ENCODE measurements at places on chromosomes 1 and 21. TPM values are rescaled to one million over a fixed set of nuclear protein-coding genes. Genes with fewer than 3 reads are reported as not detected.

GRCh38 chr1:70754701-70755100 is 292.9 kb downstream of the PTGER3 start:
- H3K27me3 ChIP-seq, result no peaks in the 10 kb centered on the region
- H3K36me3 ChIP-seq, result no peaks in the 10 kb centered on the region
- H3K27ac ChIP-seq, result no peak overlapping the region
- H3K4me1 ChIP-seq, result no peaks in the 10 kb centered on the region
- no peak for DNase-seq
- no peak overlapping the region for H3K4me3 ChIP-seq

DNA sequence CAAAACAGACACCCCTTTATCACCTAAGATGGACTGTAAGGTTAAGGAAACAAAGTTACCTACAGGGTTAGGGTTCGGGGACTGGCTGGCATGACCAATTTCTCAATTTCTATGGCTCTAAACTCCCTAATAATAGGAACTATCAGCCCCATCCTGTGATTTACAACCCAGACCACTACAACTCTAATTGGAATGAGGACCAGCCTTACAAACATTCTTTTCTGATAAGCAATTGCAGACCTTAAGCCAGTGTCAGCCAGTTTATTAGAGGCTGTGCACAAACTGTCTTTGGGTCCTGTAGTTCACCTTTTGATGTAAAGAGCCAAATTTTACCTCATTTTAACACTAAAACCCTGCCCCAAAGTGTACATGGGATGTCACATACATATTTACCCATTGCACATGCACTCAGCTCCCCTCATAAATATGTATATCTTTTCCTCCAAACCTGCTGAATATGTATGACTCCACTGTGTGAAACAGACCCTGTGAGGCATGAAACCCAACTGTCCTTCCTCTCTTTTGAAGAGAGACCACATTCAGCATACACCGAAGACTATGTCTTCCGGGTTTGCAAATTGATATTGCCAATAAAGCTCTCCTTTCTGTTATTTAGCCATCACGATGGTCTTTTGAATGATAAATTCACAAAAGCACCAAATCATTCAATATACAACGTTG is 7.3 kb upstream of the APP start:
- no peak overlapping the region for H3K4me3 ChIP-seq
- peaks cover 3% of the 10 kb centered on the region for H3K4me1 ChIP-seq
- DNase-seq, result no peak
- no peaks in the 10 kb centered on the region for H3K36me3 ChIP-seq

GRCh38 chr21:26445440-26445839 is 127.6 kb downstream of the CYYR1 start:
- H3K4me1 ChIP-seq, result no peaks in the 10 kb centered on the region
- no peak overlapping the region for H3K27ac ChIP-seq
- DNase-seq, result no peak
- no peaks in the 10 kb centered on the region for H3K27me3 ChIP-seq

DNA sequence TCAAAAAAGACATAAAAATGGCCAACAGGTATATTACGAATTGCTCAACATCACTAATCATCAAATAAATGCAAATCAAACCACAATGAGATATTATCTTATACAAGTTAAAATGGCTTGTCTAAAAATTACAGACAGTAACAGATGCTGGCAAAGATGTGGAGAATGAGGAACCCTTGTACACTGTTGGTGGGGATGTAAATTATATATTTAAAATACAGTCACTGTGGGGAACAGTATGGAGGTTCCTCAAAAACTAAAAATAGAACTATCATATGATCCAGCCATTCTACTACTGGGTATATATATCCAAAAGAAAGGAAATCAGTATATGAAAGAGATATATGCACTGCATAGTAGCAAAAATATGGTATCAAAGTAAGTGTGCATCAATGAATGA is 1037.2 kb upstream of the B3GALT2 start:
- DNase-seq, result no peak
- H3K4me1 ChIP-seq, result no peaks in the 10 kb centered on the region
- no peak overlapping the region for H3K27ac ChIP-seq
- no peaks in the 10 kb centered on the region for H3K27me3 ChIP-seq
- no peaks in the 10 kb centered on the region for H3K36me3 ChIP-seq
- H3K4me3 ChIP-seq, result no peak overlapping the region

DNA sequence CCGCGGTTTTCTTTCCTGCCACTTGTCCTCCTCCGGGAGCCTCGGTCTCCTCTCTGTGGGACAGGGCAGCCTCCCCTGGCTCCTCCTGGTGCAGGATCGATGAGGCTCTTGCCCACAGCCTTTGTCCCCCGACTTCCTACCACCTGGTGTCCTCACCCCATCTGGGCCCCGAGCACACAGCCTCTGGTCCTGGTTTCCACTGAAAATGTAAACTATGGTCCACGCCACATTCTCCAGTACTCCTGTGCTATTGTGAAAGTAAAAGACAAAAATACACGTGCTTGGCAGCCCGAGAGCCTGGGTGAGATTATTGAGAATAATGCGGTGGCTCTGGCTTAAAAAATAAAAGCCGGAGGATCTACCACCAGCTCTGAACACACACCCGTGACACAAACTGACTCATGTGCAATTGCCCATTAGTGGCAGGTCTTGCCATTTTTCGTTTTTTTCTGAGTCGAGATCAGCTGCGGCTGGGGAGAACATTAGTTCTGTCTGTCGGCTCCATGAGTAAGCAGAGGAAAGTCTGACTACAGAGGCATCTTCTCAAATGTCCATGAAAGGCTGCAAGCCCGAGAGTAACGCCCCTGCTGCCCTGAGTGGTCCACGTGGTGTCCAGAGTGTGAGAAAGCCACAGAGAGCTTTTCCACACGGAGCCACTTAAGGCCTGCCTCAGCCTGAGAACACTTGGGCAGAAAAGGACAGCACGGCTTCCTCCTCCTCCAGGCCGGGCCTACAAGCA is 5.7 kb upstream of the COL6A2 start:
- no peaks in the 10 kb centered on the region for H3K36me3 ChIP-seq
- H3K27ac ChIP-seq, result no peak overlapping the region
- no peaks in the 10 kb centered on the region for H3K4me1 ChIP-seq
- H3K4me3 ChIP-seq, result no peak overlapping the region

GRCh38 chr1:21935891-21936365 is 1.2 kb downstream of the HSPG2 start:
- H3K27ac ChIP-seq, result no peak overlapping the region
- no peaks in the 10 kb centered on the region for H3K36me3 ChIP-seq
- no peaks in the 10 kb centered on the region for H3K4me1 ChIP-seq
- H3K4me3 ChIP-seq, result no peak overlapping the region
- peaks cover 6% of the 10 kb centered on the region for H3K27me3 ChIP-seq

GRCh38 chr1:108815566-108815965 is 41.3 kb downstream of the AKNAD1 start:
- H3K4me3 ChIP-seq, result no peak overlapping the region
- DNase-seq, result no peak
- no peaks in the 10 kb centered on the region for H3K27me3 ChIP-seq
- H3K4me1 ChIP-seq, result no peaks in the 10 kb centered on the region

DNA sequence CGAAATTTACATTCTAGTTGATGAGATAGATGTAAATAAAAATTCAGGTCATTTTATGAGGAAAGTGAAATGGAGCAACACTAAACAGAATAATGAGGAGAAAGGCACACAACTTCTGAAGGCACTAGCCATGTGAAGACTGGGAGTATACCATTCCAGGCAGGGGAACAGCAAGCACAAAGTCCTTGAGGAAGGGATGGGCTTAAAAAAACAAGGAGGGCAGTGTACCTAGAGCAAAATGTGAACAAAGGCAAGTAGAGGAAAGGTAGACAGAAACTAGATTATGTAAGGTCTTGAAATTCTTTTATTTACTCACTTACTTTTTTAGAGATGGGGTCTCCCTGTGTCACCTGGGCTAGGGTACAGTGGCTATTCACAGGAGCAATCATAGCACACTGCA is 54.1 kb upstream of the LRIG2 start:
- H3K27ac ChIP-seq, result no peak overlapping the region
- no peaks in the 10 kb centered on the region for H3K27me3 ChIP-seq
- H3K4me3 ChIP-seq, result no peak overlapping the region

DNA sequence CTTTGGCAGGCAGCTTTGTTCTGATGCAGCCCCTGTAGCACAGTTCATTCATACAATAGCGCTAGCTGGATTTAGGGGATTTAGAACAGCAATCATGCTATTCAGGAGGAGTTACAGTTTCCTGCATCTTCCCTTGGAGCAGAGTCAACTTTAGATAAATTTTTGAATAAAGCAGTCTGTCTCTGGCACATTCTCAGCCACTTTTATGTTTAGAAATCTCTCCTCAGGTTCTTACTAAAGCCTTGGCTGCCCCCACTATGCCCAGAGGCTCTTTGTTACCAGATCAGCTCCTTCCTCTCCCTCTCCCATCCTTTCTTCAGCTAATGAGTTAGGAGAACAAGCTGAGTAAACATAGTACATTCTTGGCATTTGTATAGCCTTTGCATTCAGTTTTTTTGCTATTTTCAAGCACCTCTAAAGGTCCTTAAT is 17.0 kb upstream of the PIGC start:
- H3K4me3 ChIP-seq, result no peak overlapping the region
- peaks cover 3% of the 10 kb centered on the region for H3K27me3 ChIP-seq
- no peak for DNase-seq

GRCh38 chr1:98057236-98057910 is 136.5 kb upstream of the DPYD start:
- H3K27me3 ChIP-seq, result no peaks in the 10 kb centered on the region
- no peak overlapping the region for H3K27ac ChIP-seq
- no peak for DNase-seq
- H3K4me3 ChIP-seq, result no peak overlapping the region
- H3K4me1 ChIP-seq, result no peaks in the 10 kb centered on the region

GRCh38 chr21:36027347-36027746 is 33.0 kb downstream of the SETD4 start:
- H3K4me3 ChIP-seq, result no peak overlapping the region
- no peak for DNase-seq
- H3K4me1 ChIP-seq, result peaks cover 8% of the 10 kb centered on the region
- no peaks in the 10 kb centered on the region for H3K27me3 ChIP-seq
- no peak overlapping the region for H3K27ac ChIP-seq

Gene TSPAN1
- total RNA-seq, result 0.18 TPM

Gene PGLYRP4
- total RNA-seq, result 0.74 TPM

Gene NMNAT2
- total RNA-seq, result 0.45 TPM

Gene LAMC2
- 1.5 TPM for total RNA-seq

Gene SLAMF9
- total RNA-seq, result not detected

Gene CAPN8
- total RNA-seq, result 7.5 TPM
